ENCODE measurements at places on chromosomes 11 and 22.
A peak's percentile ranks its signal among the peaks of the same experiment; 100 is the strongest.

DNA sequence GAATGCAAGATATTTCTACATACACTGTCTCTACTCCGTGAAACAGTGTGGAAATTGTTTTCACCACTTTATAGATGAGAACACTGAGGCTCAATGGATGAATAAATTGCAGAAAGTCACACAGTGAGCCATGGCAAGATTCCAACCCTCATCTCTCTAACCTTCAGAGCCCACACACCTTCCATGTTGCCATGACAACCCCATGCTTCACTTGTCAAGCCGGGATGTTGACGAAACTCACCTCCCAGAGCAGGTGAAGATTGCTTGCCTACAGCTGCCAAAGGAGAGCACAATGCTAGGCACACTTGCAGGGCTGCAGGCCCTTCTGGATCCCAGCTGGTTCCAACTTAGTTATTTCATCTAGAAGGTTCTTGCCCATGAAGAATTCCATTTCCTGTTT lies 71.4 kb upstream of the SEZ6L start:
- no peak overlapping the region for H3K4me3 ChIP-seq
- DNase-seq: no peak
- no peaks in the 10 kb centered on the region for H3K36me3 ChIP-seq
- no peaks in the 10 kb centered on the region for H3K4me1 ChIP-seq
- H3K27me3 ChIP-seq: 0 out of 2 replicates have a peak, but pooled peaks cover 3% of the 10 kb centered on the region
- no peak overlapping the region for H3K27ac ChIP-seq

DNA sequence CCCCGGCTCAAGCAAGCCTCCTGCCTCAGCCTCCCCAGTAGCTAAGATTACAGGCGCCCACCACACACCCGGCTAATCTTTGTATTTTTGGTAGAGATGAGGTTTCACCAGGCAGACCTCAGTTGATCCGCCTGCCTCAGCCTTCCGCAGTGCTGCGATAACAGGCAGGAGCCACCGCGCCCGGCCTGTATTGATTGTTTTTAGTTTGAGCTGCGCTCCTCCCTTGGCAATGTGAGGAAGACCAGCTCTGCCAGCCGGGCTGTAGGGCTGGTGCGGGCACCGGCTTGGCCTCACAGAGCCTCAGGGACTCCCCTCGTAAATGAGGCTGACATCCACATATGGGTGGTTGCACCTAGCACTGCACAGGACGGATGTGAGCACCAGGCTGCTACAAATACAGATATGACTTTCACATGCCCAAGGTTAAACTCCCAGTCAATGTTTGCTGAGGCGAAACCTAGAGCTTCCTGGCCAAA lies 7.5 kb upstream of the SLC2A11 start:
- no peaks in the 10 kb centered on the region for H3K27me3 ChIP-seq
- H3K4me1 ChIP-seq: no peaks in the 10 kb centered on the region
- no peak for DNase-seq
- H3K36me3 ChIP-seq: no peaks in the 10 kb centered on the region
- H3K4me3 ChIP-seq: no peak overlapping the region
- no peak overlapping the region for H3K27ac ChIP-seq

DNA sequence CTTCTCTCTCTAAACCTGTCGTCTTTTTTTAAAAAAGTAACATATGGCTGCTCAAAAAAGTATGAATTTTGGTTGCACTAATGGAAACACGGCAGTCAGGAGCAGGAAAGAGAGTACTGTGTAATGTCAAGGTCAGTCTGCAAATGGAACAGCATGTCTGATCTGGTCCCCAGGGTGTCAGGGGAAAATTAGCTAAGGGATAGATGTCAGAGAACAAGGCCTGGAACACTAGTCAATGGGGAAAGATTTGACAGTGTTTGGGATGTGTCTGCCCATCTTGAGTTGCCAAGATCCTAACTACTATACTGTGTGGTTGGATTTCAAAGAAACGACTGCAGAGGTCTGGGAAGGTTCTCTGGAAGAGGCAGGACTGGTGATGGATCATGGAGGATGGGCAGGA lies 65.7 kb upstream of the PHOX2A start:
- H3K27ac ChIP-seq: no peak overlapping the region
- DNase-seq: no peak
- peaks cover 4% of the 10 kb centered on the region for H3K36me3 ChIP-seq
- no peak overlapping the region for H3K4me3 ChIP-seq

- peak overlapping the region; percentile 60 for H3K27ac ChIP-seq
- H3K4me3 ChIP-seq: no peak overlapping the region
- no peak for DNase-seq
- H3K4me1 ChIP-seq: peaks cover 40% of the 10 kb centered on the region
- no peaks in the 10 kb centered on the region for H3K27me3 ChIP-seq
These were observed 14.0 kb upstream of the CTSD start for GRCh38 chr11:1777737-1778136.

DNA sequence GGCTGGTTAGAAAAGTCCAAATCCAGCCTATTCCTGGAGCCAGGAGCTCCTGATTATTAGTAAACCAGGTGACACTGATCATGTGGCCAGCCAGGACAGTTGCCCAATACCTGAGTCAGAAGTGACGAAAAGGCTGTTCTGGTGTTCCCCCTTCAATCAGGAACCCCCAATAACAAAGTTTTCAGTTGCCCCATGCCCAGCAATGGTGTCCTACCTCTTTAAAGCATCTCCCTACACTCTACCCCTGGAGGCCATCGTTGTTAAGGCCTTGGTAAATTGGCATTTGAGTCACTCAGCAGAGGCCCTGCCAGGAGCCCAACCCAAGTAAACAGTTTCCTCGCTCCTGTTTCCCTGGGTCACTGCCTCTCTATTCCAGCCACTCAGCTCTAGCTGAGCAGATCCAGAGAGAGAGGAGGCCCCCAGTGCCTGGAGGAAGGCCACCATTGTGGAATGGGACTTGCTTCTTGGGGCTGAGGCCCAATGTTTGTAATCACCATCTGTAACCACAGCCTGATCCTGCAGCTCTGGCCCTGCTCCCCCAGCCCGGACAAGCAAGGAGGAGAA lies 25.0 kb downstream of the ARHGAP1 start:
- no peak for DNase-seq
- no peak overlapping the region for H3K4me3 ChIP-seq
- peak overlapping the region; percentile 52 for H3K27ac ChIP-seq
- peaks cover 8% of the 10 kb centered on the region for H3K4me1 ChIP-seq
- H3K36me3 ChIP-seq: no peaks in the 10 kb centered on the region

- no peaks in the 10 kb centered on the region for H3K27me3 ChIP-seq
- no peak overlapping the region for H3K4me3 ChIP-seq
- no peaks in the 10 kb centered on the region for H3K4me1 ChIP-seq
- no peak for DNase-seq
These were observed 22.5 kb downstream of the CAT start for GRCh38 chr11:34461215-34461614.

- H3K27ac ChIP-seq: no peak overlapping the region
- no peak overlapping the region for H3K4me3 ChIP-seq
- H3K36me3 ChIP-seq: no peaks in the 10 kb centered on the region
These were observed 181.5 kb upstream of the ZBED5 start for GRCh38 chr11:11039208-11039965.

- no peaks in the 10 kb centered on the region for H3K36me3 ChIP-seq
- H3K4me1 ChIP-seq: peaks cover 4% of the 10 kb centered on the region
- no peak for DNase-seq
- no peaks in the 10 kb centered on the region for H3K27me3 ChIP-seq
These were observed 17.4 kb downstream of the LIMK2 start for GRCh38 chr22:31229402-31230079.

Data from Panc1 (cell line).